ENCODE measurements at places on chromosomes 12 and 14.
A peak's percentile ranks its signal among the peaks of the same experiment; 100 is the strongest.

- no peak for DNase-seq
Observed at GRCh38 chr14:34072921-34073320, 122.0 kb upstream of the EGLN3 start.

DNA sequence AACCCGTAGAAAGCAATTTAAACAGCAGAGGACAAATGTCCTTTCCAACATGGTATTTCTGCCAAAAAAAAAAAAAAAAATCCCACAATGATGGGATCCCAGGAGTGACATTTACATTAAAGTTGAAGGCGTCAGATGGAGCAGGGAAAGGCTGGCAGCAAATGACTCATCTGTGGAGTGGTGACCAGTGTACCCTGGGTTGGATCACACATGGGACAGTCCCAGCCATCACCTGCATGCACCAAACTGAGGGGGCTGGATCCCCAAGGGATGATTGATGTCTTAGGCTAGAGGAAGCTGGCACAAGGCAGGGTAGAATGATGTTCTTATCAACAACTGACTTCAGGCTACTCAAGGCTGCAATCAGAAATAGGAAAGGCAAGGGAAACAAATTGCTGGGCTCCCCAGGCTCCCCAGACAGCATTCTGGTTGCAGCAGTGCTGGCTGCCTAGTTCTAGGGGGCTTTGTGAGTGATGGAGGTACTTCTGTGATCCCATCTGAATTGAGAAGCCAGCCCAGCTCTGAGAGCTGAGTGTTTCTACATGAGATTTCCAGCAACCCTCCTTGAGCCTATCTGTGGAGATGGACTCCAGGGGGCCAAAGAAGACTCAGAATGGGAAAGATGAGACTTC, 117.9 kb downstream of the DPF3 start:
- DNase-seq, result peak; percentile 54

DNA sequence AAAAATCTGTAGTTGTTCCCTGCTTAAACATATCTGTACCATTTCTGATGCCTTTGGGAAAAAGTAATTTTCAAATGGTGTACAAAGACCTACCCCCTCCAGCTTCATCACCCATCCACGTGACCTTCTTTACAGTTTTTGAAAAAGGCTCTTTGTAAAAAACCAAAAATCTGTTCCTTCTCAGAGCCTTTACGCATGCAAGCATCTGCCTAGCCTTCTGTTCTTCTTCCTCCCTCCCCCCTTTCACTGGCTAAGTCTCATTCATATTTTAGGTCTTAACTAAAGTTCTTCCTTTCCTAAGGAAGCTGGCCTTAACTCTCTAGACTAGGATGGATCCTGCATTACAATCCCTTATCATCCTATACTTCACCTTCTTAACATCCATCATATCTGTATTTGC, 10.4 kb downstream of the CAPRIN2 start:
- no peak for DNase-seq

DNA sequence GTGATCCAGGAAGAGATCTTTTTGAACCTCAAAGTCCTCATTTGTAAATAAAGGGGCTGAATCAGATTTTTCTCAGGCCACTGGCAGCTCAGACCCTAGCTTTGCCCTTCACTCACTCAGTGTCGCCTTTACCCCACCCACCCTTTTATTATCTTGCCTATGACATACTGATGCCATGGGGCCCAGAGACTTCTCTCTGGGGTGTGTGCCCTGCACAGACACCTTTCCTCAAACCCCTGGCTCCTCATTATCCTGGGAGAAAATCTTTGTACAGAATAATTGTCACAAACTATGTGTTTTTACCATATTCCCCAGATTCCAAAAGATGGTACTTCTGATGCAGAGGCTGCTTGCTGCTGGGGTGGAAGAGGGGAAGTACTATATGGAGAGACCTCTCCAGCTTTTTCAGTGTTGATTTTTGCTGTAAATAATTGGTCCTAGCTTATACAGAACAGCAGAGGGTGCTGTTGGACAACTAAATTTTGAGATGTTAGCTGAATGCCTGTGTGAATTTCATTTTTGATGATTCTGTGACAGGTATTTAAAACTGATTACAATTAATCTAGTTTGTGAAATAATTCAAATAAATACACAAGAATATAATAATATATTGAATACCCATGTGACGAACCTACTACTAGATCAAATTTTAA, 53.9 kb upstream of the DCD start:
- peak; percentile 75 for DNase-seq
